ENCODE measurements at places on chromosomes 1 and 21. TPM values are rescaled to one million over a fixed set of nuclear protein-coding genes. Genes with fewer than 3 reads are reported as not detected.

The GCSAML gene
- 0.14 TPM for total RNA-seq

The SPATA6 gene
- total RNA-seq = 8.2 TPM

- peak overlapping the region; percentile 76 for H3K27ac ChIP-seq
- no peak overlapping the region for H3K4me3 ChIP-seq
- H3K4me1 ChIP-seq = peaks cover 13% of the 10 kb centered on the region
- H3K27me3 ChIP-seq = no peaks in the 10 kb centered on the region
- DNase-seq = peak; percentile 96
These were observed 26.9 kb upstream of the DDR2 start for GRCh38 chr1:162605225-162605927.

- no peak overlapping the region for H3K27ac ChIP-seq
- peaks cover 12% of the 10 kb centered on the region for H3K4me1 ChIP-seq
- H3K27me3 ChIP-seq = no peaks in the 10 kb centered on the region
- H3K4me3 ChIP-seq = no peak overlapping the region
These were observed 3.4 kb downstream of the TRIM45 start for GRCh38 chr1:117118137-117118536.

DNA sequence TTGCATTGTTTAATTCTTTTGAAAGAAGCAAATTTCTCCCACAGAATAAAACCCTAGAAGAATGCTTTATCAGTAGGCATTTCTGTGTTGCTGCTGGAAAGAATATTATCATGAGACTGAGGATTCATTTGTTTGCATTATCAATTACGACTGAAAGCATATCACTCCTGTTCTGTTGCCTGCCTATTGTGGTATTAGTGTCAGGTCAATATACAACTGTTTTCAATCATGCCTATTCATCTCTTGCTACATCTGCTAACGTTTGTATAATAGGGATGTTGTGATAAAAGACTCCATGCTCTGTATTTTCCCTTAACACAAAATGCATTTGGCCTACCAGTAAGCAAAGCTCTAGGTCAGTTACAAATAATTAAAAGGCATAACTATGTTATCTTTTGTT is 221.5 kb downstream of the PTPRC start:
- H3K27me3 ChIP-seq = no peaks in the 10 kb centered on the region
- no peak for DNase-seq
- no peak overlapping the region for H3K4me3 ChIP-seq
- H3K4me1 ChIP-seq = no peaks in the 10 kb centered on the region

Measured in astrocyte (in vitro differentiated cells and primary cell).